Spleen (tissue), 13 donors: ENCODE measurements at places on chromosomes 3 and 15. TPM values are rescaled to one million over a fixed set of nuclear protein-coding genes. Genes with fewer than 3 reads are reported as not detected.

- no peak for DNase-seq
Observed at GRCh38 chr3:138186221-138186620, 880 bp upstream of the ARMC8 start.

DNA sequence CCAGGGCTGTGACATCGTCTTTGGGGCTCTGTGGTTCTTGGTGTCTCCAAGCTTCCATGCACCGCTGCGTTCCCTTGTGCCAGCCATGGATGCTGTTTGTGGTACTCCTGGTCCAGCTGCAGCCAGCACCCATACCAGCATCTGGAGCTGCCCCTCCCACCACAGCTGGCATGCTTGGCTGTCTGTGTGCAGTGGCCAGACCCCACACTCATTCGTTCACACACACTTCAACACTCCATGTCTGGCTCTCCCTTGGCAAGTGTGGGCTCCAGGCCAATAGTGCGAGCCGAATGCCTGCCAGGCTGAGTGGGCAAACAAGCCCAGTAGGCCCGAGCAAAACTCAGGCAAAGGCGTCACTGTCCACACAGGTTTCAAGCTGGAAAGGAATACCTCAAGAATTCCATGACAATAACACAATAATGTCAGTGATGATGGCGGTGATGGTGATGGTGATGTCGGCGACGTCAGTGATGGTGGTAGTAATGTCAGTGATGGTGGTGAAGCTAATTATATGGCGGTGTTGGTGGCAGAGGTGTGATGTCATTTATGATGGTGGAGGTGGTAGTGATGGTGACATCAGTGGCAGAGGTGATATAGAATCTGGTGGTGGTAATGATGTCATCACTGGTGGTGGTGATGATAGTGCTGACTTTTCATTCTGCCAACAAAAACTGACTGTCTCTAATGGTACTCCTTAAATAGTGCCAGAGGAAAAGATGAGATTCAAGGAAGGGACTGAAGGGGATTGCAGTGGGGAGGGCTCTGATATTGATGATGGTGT lies 19.3 kb downstream of the TBC1D21 start:
- no peak for DNase-seq

The ACY1 gene
- polyA plus RNA-seq, result 29.8 TPM

The GNAT1 gene
- polyA plus RNA-seq, result not detected

DNA sequence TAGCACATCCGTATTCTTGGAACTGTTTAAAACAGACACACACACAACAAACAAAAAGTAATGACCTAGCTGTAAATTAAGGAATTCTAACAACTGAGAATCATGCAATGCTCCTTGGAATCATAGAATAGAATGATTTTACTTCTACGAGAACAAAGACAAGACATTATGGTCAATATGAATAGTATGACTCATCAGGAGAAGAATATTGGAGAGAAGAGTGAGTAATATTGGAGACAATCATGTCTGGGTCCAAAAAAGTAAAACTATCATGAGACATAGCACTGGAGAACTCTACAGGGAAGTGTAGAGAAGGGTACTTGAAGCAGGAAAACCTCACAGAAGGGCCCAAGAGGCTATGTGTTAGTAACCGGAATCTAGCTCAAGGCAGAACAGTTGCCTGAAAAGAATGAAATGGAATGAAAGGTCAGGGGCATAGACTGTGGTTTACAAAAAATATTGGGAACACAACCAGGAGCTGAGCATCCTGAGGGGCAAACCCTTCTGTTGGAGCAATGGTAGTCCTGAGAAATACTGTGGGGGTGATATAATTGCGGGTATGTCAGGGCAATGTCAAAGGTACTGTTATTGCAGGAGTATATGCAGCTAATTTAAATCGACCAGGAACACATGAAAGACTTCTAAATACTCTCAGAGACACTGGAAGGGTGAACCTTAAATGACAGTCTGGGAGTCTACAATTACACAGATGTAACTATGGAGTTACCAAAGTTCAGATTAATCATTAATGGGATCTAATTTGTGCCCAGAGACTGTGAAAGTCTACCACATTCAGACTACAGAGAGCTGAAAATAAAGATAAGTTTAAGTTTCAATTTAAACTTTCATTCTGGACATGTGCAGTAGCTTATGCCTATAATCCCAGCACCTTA lies 201.2 kb downstream of the BCHE start:
- no peak for DNase-seq

GRCh38 chr3:51928438-51928837 lies 13.3 kb downstream of the RRP9 start:
- no peak for DNase-seq

DNA sequence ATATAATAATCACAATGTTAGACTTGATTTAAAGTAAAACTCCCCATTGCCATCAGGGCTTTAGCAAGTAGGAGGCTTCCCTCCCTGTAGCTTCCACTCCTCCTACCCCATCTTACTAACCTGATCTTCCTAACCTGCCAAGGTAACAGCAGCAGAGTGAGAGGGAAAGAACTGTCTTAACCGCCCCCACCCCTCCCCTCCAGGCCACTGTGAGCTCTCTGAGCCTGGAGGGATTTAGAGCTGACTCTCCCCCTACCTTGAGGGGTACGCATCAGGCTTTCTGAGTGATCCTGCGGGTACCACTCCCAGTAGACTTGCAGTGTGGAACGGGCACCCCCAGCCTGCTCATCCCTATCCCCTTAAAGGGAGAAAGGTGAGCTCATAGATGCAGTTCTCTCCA lies 11.4 kb upstream of the PRSS50 start:
- DNase-seq, result no peak

DNA sequence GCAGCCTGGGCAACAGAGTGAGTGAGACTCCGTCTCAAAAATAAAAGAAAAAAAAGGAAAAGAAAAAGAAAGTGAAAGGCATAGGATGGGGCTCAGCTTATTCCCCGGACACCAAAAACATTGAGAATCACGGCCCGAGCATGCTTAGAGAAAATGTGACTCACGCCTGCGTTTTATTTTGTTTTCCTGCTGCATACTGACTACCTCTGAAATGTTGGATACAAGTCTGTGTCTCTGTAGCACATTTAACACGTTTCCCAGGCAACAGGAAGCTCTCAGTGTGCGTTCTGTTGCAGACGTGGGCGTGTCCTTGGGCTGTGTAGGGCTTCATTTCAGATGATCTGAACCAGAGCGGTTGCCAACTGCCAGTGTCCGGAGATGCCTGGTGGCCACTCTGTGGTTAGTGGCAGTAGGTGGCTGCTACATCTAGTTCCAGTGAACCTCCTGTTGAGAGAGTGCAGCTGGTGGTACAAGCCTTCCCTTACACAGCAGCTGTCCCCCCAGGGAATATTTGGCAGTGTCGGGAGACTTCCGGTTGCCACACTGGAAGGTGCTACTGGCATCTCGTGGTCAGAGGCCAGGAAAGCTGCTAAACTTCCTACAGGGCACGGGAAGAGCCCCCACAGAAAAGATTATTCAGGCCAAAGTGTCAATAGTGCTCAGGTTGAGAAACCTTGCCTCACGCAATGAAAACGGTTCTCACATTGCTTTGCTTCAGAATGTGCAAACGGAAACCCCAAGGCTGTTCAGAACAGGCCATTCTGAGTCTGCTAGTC lies 3.0 kb downstream of the SLC51A start:
- DNase-seq, result peak; percentile 91

The SHC4 gene
- 0.42 TPM for polyA plus RNA-seq

The RTP1 gene
- not detected for polyA plus RNA-seq

The IQGAP1 gene
- 51.6 TPM for polyA plus RNA-seq

DNA sequence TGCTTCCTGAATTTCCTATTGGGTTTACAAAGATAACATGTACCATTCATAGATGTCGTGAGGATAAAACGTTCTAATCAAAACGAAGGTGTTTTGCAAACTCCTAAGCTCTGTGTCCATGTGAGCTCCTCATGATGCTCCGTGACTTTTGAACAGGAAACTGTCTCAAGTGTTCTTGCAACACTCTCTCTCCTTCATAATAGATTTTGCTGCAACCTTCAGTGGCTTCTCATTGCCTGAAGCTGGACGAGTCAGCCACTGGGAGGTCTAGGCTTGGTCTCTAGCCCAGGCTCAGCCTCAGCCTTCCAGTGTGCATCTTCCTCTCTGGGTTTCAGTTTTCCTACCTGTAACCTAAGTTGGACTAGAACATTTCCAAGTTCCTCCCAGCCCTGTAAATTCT lies 18.7 kb upstream of the BCL2A1 start:
- no peak for DNase-seq

DNA sequence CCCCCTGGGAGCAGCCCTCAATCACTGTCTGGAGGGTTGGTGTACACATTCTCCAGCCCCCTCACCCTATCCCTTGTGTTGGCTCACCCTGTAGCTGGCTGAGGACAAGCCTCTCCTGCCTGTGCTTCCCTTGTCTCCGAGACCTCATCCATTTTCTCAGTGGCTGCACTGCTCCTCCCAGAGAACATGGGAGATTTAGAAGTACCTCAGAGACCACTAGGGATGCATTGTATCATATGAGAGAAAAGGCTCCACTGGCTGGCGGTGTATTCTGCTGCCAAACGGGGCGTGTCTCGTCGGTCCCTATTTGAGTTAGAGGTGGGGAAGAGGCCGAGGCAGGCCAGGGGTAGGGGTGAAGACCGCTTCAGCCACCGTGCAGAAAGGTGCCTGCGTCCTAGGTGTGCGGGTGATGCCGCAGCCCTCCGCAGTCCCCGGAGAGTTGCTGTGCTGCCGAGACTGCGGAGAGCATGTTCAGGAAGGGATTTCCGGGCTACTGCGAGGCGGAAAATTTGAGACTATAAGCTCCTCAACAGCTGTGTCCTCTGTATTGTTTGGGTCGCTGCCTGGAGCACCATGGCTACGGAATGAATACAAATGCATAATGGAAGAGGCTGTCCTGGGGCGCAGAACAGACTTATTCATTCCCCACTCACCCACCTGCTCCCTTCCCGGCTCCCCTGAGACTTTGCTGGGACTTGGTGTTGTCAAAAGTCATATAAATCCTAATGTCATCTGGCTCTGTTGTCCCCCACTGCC lies 43.8 kb downstream of the SPSB4 start:
- no peak for DNase-seq

GRCh38 chr3:152381881-152382295 lies 113.2 kb downstream of the MBNL1 start:
- no peak for DNase-seq

DNA sequence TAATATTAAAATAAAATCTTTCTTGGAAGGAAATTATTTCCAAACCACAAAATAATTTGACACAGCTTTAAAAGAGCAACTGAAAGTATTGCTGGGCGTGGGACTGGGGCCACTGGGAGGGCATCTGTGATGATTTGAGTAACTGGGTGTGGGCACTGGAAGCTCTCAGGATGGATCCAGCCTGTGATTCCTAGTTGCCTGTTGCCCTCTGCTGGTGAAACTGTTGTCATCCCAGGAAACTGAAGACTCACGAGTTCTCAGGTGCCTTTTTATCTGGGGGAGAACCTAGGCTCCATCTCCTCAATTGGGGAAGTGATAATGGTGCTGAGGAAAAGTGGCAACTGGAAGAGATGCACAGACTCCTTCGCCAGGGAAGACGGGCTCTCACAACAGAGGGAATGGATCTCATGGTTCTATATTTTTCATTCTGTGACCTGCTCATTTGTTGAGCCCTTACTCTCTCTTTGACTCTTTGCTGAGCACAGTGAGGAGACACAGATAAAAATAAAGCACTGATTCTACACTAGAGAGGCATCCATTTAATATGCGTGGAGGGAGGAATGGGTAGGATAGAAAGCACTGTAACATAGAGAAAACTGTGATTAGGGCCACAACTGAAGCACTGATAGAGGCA lies 61.6 kb downstream of the TPRG1 start:
- no peak for DNase-seq
